Naive thymus-derived CD8-positive, alpha-beta T cell (primary cell): ENCODE measurements at places on chromosomes 13 and 19.

DNA sequence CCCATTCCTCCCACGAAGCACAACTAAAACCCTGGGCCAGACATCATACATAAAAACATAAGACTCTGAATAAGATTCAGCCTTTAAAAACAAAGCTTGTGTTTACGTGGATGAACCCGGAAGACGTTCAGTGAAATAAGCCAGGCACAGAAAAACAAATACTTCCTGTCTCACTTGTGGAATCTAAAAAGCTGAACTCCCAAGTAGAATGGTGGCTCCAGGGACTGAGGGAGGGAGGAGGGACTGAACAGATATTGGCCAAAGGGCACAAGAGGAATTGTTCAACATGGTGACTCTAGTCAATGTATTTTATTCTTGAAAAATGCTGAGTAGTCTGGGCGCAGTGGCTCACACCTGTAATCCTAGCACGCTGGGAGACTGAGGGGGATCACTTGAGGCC, 35.7 kb upstream of the TPM4 start:
- no peak for DNase-seq

GRCh38 chr13:95623141-95623540, 21.4 kb downstream of the DZIP1 start:
- no peak for DNase-seq

DNA sequence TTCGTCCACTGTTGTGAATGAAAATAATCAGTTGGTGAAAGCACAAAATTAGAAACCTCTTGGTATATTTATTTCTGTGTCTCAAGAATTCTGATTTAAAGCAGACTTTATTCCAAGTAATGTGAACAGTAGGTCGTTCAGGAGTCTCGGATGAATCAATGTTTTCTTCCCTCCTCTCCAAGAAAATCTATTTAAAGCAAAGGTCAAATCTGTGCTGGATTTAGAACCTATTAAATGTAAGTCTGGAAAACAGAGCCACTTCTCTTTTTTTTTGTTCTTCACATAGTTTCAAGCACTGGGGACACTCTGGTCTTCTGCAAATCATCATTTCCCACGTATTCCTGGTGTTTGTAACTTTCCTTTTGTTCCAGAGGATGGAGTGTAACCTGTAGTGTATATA, 312.7 kb downstream of the ATP8A2 start:
- DNase-seq: no peak

- DNase-seq: no peak
Observed at GRCh38 chr13:54287062-54287764, 1258.6 kb downstream of the OLFM4 start.

DNA sequence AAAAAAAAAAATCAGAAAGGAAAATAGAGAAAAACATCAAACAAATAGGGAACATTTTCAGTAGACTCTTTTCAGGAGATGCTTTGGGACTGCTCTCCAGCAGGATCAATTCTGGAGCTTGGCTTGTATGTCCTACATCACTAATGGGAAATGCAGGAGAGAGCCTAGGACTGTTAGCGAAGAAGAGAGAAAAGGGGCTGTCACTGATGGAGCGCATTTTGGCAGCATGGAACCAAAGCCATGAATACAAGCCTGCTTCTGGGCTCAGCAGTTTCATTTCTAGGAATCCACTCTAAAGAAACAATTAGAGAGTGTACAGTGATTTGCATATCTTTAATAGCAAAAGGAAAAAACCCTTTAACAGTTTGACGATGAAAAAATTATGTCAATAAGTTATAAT, 203.9 kb downstream of the NUFIP1 start:
- DNase-seq: no peak

GRCh38 chr13:105135852-105136615, 1399.4 kb downstream of the EFNB2 start:
- no peak for DNase-seq

- DNase-seq: no peak
Observed at GRCh38 chr13:58302349-58302748, 670.8 kb downstream of the PCDH17 start.

- no peak for DNase-seq
Observed at GRCh38 chr13:105816994-105817393, 718.5 kb downstream of the EFNB2 start.

- no peak for DNase-seq
Observed at GRCh38 chr19:2014731-2015607, 545 bp downstream of the BTBD2 start.

- no peak for DNase-seq
Observed at GRCh38 chr13:81142306-81142999, 801.5 kb upstream of the SPRY2 start.

DNA sequence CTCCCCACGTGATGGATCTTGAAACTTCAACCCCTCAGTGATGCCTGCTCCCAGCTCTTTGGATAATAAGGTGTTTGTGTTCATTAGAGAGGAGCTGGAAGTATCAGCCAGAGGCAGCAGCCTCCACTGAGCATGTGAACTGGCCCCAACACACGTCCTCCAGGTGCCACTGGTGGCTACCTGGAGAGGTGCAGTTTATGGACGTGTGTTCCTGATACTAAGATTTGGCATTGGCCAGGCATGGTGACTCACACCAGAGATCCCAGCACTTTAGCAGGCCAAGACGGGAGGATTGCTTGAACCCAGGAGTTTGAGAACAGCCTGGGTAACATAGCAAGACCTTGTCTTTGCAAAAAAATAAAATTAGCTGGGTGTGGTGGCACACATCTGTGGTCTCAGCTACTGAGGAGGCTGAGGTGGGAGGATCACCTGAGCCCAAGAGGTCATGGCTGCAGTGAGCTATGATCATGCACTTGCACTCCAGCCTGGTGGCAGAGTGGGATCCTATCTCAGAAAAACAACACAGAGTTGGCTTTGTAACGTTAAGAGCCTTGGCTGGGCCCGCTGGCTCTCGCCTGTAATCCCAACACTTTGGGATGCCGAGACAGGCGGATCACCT, 34.4 kb downstream of the SLC25A42 start:
- DNase-seq: no peak
